ENCODE measurements at places on chromosomes 4 and X.

GRCh38 chr4:128832243-128832625 is 22.7 kb downstream of the JADE1 start:
- peaks cover 32% of the 10 kb centered on the region for H3K36me3 ChIP-seq
- H3K27ac ChIP-seq = peak overlapping the region; percentile 9
- H3K4me3 ChIP-seq = no peak overlapping the region
- H3K4me1 ChIP-seq = peaks cover 45% of the 10 kb centered on the region

DNA sequence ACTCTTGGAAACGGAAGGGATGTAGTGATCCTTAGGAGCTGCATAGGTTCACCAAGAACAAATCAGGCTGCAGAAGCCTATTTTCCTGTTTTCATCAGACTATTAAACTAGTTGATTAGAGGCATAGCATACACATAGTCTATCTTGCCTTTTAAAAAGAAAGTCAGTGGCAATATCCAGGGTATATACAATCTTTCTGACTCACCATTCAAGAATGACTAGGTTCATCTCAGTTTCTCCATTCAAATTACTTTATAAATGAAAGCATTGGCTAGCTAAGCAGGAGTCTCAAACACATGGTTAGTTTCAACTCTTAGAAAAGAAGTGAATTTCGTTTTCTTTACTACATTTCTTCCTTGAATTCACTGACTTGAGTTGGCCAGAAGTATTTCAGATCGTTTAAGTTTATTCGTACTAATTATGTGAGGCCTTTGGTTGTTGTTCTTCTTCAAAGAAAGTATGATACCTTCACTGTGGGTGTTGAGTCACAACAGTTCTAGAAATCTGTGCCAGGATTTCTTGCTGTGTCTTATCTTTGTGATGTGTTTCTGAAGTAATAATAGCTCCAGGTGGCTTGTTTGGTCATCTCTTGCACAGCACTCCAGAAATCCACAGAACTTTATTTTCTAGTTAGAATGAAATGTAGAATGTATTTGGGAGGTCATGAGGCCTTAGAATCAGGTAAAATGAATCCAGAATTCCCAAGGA is 88.2 kb downstream of the AWAT2 start:
- H3K27ac ChIP-seq = no peak overlapping the region
- no peak overlapping the region for H3K4me3 ChIP-seq
- H3K4me1 ChIP-seq = no peaks in the 10 kb centered on the region

DNA sequence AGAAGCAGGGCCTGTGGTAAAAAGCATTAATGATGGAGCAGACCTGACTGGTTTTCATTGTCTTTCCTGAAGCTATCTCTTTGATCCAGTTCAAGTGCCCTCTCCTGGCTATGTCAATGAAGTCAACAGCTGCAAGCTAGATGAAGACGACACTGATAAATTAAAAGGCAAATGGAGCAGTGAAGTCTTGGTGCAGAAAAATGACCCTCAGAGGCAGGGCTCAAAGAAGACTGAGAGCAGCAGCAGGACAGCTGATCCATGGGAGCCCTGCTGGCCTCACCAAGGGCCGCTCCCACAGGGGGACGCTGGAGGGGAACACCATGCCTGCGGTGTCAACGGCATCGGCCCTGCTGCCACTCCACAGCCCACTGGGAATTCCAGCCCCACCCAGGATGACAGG is 96.2 kb downstream of the RELL1 start:
- peaks cover 4% of the 10 kb centered on the region for H3K27me3 ChIP-seq
- no peak overlapping the region for H3K27ac ChIP-seq
- DNase-seq = no peak
- H3K4me1 ChIP-seq = no peaks in the 10 kb centered on the region
- no peak overlapping the region for H3K4me3 ChIP-seq
- peaks cover 3% of the 10 kb centered on the region for H3K36me3 ChIP-seq

DNA sequence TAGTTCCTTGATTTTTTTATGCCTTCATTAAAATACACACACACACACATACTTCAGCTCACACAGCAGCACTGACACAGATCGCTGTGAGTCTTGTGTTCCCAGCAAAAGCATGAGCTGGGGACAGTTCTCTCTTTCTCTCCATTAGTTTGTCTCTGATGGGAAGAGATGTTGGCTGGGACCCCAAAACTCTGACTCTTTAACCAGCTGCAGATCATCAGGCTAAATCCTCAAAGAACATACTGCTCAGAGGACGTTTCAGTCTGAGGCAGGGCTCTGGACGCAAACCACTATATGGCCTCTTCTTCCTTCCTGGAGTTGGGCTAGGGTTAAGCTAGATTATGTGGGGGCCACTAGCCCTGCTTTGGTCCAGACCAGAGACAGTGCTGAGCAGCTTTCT is 109.6 kb downstream of the NHSL2 start:
- H3K4me1 ChIP-seq = peaks cover 12% of the 10 kb centered on the region
- H3K4me3 ChIP-seq = no peak overlapping the region
- H3K27me3 ChIP-seq = peaks cover 47% of the 10 kb centered on the region
- no peak overlapping the region for H3K27ac ChIP-seq
- no peaks in the 10 kb centered on the region for H3K36me3 ChIP-seq
- no peak for DNase-seq
